Mesothelial cell of epicardium (in vitro differentiated cells): ENCODE measurements at places on chromosomes 12 and 14. TPM values are rescaled to one million over a fixed set of nuclear protein-coding genes. Genes with fewer than 3 reads are reported as not detected.

DNA sequence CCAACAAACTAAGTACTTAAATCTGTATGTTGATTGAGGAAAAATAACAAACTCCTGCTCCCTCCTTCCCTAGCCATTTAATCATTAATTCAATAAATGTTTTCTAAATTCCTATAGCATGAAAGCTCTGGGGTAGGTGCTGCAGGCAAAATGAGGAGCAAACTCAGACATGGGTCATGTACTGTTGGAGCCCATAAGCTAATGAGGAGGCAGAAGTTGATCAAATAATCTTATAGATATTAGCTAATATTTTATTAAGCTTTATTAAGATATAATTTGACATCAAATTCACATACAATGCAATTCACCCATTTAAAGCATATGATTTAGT lies 70.6 kb downstream of the SYNE2 start:
- no peak for DNase-seq

The DEGS2 gene
- total RNA-seq: 1.5 to 2.1 TPM (median 1.6 TPM) in 3 replicates

GRCh38 chr12:86727160-86727559 lies 471.0 kb upstream of the MGAT4C start:
- DNase-seq: no peak

DNA sequence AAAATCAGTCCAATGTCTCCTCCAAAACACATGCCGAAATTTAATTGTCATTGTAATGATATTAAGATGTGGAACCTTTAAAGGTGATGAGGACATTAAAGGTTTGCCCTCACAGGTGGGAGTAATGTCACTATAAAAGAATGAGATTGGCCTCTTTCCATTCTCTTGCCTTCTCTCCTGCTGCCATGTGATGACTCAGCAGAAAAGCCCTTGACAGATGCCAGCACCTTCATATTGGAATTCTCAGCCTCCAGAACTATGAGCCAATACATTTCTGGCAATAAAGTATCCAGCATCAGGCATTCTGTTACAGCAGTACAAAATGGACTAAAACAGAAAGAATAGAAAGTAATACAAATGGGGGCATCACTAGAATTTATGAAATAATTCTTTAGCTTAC lies 609.7 kb downstream of the SLC16A7 start:
- DNase-seq: no peak

DNA sequence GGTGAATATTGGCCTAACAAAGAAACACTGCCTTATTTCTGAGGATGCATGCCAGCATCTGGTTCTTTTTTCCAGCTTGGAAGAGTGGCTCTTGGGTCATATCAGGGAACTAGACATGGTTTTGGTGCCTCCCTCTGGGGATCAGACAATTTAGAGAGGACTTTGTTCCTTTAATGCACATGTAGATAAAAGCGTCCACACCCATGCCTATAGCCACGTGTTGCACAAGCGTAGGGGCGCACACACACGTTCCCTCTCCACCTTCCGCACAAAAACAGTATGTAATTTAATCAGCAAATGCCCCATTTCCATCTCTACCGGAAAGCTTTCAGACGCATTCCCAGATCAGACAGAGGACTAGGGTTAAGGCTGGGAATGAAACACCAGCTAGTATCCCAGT lies 61.7 kb upstream of the RIC8B start:
- no peak for DNase-seq

DNA sequence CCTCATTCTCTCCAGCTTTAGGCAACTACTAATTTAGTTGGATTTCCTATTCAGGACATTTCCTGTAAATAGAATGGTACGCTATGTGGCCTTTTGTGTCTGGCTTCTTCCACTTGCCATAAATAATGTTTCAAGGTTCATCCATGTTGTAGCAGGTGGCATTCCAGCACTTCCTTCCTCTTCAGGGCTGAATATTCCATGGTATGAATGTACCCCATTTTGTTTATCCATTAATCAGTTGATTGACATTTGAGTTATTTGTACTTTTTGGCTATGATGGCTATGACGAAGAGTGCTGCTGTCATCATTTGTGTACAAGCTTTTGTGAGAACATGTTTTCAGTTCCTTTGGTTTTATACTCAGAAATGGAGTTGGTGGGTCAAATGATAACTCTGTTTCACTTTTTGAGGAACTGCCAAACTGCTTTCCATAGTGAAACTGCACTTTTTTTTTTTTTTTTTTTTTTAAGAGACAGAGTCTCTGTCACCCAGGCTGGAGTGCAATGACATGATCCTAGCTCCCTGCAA lies 6.5 kb upstream of the CDK2AP1 start:
- DNase-seq: no peak

GRCh38 chr12:107547389-107547788 lies 138.2 kb upstream of the PWP1 start:
- DNase-seq: no peak

DNA sequence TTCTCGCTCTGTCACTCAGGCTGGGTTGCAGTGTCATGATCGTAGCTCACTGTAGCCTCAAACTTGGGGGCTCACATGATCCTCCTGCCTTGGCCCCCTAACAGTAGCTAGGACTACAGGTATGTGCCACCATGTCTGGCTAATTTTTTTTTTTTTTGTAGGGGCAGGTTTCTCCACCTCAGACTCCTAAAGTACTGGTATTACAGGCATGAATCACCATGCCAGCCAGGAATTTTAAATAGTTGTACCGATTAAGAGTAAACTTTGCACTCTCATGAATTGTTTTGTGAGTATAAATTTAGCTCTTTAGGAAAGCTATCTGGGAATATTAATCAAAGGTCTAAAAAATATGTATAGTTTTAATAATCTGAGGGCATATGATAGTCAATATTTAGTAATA lies 25.5 kb downstream of the YEATS4 start:
- no peak for DNase-seq

The ARMH4 gene
- 18.8 to 19.8 TPM (median 19.6 TPM) in 3 replicates for total RNA-seq

The DGKA gene
- 29.7 to 42.2 TPM (median 33.5 TPM) in 3 replicates for total RNA-seq

The CMTM5 gene
- 0.29 TPM in 1 of 3 replicates, not detected in the others for total RNA-seq

DNA sequence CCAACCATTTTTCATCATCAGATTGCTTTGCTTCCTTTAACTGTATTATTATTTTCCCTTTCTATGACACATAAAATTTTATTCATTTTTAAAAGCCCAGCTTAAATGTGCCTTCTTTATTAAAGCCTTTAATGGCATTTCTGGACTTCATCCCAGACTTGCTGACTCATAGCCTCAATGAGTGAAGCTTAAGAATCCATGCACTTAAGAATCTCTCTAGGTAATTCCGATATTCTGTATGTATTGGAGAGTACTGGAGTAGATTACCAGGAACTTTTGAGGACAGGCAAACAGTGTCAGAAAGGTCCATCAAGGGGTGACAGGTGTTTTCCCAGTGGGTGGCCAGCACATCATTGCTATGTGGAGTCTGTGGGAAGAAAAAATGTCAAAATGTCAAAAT lies 107.9 kb downstream of the PTPRQ start:
- DNase-seq: no peak

- DNase-seq: no peak
Measured at GRCh38 chr12:45406988-45407850, 191.3 kb downstream of the ANO6 start.

DNA sequence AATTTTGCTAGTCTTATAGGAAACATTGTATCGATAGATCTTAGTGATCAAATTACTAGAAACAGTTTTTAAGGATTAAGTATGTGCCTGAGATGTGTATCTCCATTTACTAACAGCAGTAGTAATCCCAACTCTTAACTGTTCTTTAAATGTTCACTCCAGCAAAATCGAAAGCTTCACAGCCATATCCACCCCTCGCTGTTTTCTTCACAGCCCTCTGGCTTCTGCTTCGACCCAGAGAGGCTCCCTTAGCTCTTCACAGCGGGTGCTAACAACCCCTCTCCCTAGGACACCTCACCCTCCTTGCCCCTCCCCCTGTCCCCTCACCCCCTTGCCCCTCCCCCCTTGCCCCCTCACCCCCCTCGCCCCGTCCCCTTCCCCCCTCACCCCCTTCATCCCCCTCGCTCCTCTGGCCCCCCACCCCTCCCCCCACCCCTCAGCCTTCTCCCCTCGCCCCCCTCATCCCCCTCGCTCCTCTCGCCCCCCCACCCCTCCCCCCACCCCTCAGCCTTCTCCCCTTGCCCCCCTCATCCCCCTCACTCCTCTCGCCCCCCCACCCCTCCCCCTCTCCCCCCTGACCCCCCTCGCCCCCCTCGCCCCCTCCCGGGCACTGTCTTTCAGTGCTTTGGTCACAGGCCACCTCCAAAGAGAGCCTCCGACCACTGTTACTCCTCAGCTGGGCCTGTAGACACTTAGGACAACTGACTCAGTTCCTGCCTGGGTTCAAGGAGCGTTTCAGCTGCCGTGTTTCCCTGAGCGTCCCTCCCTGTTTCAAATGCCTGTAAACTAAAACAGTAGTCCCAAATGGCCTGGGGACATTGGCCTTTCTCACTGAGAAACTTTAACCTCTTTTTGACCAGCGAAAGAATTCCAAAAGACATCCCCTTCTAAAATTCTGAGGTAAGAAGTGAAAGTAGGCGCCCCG lies 46.0 kb upstream of the DYNC1H1 start:
- DNase-seq: no peak

DNA sequence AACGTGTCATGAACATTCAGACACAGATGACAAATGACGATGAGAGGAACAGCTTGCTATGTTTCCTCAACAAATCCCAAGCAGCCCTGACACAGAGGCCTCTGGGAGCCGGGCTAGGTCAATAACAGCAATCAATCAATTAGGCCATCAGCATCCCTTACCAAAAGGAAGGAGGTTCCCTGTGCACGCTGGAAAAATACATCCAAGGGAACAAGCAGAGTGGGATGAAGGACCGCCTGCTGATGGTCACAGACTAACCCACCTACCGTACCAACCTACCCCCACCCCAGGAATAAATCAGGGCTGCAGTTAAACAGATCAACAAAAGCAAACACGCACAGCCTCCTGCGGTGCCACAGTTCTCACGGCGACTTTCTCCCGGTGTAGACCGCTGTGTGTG lies 265.1 kb upstream of the SFSWAP start:
- DNase-seq: no peak

GRCh38 chr14:98234208-98234607 lies 1037.8 kb downstream of the BCL11B start:
- DNase-seq: no peak

DNA sequence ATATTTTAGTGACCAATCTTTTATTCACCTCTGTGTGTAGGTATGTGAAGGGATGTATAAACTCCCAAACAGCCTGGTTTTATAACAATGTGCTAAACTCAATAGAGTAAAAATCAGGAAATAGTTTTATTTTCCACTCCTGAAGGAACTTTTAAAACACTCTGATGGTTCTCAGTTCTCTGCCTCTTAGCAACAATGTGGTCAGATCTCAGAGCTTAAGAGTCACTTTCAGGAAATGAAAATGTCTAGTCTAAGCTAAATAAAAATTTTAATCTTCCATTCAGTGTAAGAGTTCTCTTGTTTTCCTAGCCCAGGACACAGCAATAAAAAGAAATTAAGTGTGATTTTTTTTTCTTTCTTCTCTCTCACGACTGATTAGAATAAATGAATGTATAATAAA lies 718.0 kb downstream of the C12orf50 start:
- no peak for DNase-seq
